NCI-H187 (cell line): ENCODE measurements at places on chromosomes 11 and 22.

DNA sequence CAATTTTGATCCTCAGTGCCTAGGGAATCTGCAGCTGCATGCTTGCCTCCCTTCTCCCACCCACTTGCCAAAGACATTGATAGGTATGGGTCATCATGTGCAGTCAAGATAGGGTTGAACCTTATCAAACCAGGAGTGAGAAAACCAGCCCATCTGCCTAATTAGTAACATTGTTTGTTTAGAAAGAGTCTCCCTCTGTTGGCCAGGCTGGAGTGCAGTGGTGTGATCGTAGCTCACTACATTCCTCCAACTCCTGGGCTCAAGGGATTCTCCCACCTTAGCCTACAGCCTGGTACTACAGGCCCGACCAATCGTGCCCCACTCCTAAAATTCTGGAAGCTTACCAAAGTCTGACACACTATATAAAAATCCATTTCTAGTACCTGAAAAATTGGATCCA is 4.6 kb downstream of the C11orf71 start:
- DNase-seq, result no peak

DNA sequence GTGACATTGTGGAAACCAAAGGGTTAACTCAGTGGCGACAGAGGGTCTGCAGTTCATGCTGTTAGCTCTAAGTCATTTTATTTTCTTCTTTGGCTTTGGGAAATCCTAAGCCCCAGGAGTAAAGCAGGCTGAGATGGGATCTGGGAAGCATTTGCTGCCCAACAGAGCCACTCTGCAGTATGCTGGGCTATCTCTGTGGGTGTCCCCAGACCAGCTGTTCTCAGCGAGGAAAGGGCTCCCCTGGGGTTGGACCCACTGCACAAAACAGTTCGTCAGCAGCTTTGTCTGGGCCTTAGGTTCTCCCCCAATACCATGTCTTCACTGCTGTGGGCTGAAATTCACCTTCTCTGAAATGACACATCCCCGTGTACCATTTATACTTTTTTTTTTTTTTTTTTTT is 34.0 kb downstream of the KREMEN1 start:
- no peak for DNase-seq

DNA sequence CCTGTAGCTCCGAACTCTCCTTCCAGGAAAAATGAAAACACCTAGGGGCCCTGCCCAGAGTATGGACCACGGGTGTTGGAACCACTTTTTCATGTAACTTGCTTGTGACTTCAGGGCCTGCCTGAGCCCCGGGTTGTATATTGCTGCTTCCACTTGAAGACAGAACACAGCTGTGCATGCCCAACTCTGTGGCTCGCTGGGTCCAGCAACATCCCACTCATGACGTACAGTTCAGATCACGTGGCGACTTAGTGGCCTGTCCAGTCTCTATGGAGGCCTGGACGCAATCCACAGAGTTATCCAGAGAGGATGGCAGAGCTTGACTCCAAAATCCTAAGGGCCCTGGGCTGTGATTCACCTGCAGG is 6.8 kb downstream of the C11orf21 start:
- no peak for DNase-seq

- DNase-seq, result no peak
These were observed 26.6 kb upstream of the MYRF start for GRCh38 chr11:61725781-61726231.

- no peak for DNase-seq
These were observed 10.0 kb downstream of the MUC5B start for GRCh38 chr11:1232883-1233321.

- DNase-seq, result no peak
These were observed 27.6 kb downstream of the DBX1 start for GRCh38 chr11:20132667-20133039.

GRCh38 chr22:29690476-29690875 is 29.3 kb upstream of the CABP7 start:
- no peak for DNase-seq

DNA sequence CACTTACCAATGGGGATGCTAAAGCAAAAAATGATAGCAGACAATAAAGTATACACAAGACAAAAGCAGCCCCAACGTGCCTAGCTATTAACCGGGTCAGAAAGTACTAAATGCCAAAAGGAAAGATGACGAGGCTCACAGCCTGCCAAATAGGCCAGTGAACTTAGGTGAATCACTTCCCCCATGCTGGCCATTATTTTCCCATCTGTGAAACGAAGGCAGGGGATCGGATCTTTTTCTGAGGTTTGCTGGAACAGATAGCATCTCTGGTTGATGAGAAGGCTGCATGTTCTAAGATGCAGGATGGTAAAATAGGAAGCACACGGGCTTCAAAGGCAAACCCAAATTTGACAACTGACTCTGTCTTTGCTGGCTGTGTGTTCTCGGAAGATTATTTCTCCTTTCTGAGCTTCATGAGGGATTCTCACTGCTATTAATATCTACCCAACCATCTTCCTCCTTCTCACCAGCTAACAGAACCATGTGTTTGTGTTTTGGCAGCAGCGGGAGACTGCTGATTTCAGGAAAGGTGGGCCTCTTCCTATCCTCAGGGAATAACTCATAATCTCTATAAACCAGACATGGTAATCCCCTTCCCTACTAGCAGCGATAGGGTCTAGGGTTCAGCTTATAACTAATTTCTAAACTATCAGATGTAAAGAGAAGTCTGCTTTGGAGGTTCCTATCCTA is 390.7 kb downstream of the LARGE1 start:
- DNase-seq, result no peak

- peak; percentile 92 for DNase-seq
These were observed 338.6 kb downstream of the SHANK2 start for GRCh38 chr11:70913715-70914231.

- no peak for DNase-seq
These were observed 63.9 kb downstream of the ELFN2 start for GRCh38 chr22:37363261-37363992.

DNA sequence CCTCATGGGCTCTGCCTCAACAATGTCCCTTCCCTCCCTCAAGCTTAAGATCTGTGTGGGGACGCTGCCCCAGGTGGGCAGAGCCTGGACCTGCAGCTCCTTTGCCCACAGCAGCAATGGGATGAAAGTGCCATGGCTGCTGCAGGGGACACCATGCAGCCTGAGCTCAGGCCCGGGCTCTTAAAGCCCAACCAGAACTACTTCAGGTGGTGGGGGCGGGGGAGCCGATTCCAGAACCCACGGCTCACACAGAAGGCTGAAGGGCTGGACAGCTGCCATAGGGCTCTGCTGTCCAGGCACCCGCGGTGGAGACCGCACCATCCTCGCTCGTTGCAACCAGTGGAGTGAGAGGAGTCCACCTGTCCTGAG is 12.5 kb downstream of the CHID1 start:
- DNase-seq, result no peak

- no peak for DNase-seq
These were observed 75.2 kb downstream of the DHCR7 start for GRCh38 chr11:71372693-71373657.

- no peak for DNase-seq
These were observed 266.5 kb upstream of the MTNR1B start for GRCh38 chr11:92702805-92703448.

GRCh38 chr11:2377511-2378443 is 667 bp downstream of the CD81 start:
- no peak for DNase-seq

- no peak for DNase-seq
These were observed 47.8 kb downstream of the BARX2 start for GRCh38 chr11:129423426-129423825.

GRCh38 chr22:37887584-37888378 is 18.3 kb upstream of the MICALL1 start:
- DNase-seq, result no peak

- no peak for DNase-seq
These were observed 2.5 kb upstream of the SEPTIN3 start for GRCh38 chr22:41966607-41967240.

DNA sequence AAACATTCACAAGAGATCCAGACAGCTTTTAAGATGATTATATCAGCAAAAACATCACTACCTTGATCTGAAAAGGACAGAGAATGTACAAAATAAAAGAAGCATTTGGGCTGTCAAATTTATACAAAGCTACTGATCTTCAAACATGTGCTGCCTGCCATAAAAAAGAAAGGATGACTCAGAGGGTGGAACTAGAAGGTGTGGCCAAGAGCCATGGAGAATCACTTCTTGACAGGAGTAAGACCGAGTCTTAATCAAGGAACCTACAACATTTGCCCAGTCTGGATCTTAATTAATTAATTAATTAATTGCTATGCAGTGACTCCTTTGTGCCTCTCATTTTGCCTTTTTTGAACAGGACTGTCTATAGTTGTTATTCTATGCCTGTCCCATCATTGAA is 33.2 kb downstream of the C11orf96 start:
- DNase-seq, result no peak

DNA sequence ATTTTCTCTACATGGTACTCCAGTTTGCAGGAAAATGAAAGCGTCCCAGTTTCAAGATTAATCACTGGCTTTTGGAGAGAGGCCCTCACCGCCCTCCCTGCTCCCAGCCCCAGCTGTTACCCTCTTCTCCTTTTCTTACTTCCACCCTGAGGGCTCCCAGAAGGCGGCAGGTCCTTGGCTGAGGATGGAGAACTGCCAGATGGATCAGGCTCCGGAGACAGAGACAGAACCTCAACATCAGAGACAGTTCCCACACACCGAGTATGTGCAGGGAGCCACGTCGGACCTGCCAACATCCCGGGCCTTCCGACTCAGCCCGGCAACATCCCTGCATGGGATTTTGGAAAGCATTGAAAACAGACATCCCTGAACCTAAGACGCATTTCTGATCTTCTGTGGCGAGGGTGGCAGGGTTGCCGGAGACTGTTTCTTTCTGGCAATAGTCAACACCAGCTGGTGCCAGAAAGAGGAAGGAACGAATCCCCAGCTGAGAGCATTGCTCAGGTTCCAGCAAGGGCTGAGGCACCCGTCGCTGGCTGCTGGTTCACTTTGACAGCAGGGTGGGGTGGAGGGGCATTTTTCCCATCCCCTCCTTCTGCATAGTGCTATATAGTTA is 467.1 kb downstream of the MIAT start:
- DNase-seq, result no peak

GRCh38 chr11:134536219-134536618 is 124.2 kb upstream of the B3GAT1 start:
- no peak for DNase-seq

DNA sequence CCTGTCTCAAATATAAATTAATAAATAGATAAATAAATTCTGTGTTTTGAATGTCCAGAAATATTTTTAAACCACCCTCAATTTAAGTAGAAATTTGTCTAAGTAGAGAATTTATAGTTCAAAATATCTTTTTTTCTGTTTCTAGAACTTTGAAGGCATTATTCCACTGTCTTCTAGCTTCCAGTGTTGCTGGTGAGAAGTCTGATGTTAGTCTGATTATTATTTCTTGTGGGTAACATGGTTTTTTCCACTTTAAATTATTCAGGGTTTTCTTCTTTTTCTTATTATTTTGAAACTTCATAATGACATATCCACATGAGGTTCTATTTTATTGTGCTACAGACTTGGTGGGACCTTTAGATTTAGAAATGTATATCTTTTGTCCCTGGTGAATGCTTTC is 46.4 kb upstream of the HEPHL1 start:
- DNase-seq, result no peak

GRCh38 chr11:101008961-101009689 is 120.5 kb downstream of the PGR start:
- DNase-seq, result no peak

- no peak for DNase-seq
These were observed 2.5 kb upstream of the DNAL4 start for GRCh38 chr22:38796262-38796957.

DNA sequence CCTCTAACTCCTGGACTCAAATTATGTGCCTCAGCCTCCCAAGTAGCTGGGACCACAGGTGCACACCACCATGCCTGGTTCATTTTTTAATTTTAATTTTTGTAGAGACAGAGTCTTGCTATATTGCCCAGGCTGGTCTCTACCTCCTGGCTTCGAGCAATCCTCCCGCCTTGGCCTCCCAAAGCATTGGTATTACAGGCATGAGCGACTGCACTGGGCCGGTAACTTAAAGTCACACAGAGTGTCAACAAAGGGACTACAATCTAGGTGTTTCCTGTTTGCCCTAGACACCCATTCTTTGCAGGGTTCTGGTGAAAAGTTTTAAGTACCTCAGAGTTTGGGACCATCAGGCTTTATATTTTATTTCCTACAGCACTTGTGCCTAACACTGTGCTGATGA is 8.4 kb downstream of the UVRAG start:
- DNase-seq, result no peak

GRCh38 chr11:92909214-92909613 is 60.2 kb upstream of the MTNR1B start:
- no peak for DNase-seq

GRCh38 chr22:32618441-32619140 is 144.0 kb downstream of the FBXO7 start:
- no peak for DNase-seq

DNA sequence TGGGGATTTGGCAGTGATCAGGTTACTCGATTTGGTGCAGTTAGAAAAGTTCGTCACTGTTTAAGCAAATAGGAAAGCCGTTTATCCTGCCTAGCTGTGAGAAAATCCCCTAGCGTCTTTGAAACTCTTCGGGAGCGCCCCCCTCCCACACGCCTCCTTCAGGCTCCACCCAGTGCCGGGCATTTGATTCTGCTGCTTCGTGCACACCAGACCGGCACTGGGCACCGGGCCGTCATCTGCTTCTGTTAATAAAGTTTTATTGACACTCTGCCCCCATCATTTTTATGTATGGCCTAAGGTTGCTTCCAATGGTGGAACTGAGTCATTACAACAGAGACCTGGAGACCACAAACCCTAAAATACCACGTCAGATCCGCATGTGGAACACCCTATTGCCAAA is 50.9 kb downstream of the IGF2 start:
- no peak for DNase-seq

GRCh38 chr11:10742460-10743208 is 8.4 kb upstream of the CTR9 start:
- DNase-seq, result no peak

DNA sequence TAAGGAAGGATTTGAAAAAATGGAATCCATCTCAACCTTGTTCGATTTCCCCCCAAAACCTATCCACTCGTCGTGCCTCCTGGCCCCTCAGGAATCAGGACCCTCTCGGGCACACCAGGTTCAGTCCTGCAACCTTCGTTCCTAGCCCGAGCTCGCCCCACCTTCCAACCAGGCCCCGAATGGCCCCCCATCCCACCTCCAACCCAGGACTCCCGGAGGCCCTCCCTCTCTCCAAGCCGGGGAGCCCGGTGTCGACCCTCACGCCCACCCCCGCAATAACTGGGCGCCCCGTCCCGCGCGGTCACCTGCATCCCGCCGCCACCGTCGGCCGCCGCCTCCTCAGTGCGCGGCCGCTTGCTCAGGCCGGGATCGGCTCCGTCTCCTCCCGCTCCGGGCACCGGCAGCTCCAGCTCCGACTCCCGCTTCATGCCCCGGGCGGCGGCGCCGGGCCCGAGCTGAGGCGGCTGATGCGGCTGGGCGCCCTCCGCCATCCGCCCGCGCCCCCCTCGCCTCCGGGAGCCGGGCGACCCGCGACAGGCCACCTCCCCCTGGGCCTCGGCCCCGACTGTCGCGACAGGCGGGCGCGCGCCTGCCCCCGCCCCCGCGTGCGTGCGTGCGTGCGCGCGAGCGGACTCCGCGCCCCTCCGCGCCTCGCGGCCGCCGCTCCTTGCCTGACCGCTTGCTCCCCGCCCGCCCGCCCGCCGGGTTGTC is 534 bp downstream of the RBFOX2 start:
- no peak for DNase-seq

GRCh38 chr11:123186286-123186685 is 8.8 kb downstream of the CLMP start:
- no peak for DNase-seq

GRCh38 chr22:50417411-50418210 is 57.2 kb downstream of the SBF1 start:
- no peak for DNase-seq

- DNase-seq, result no peak
These were observed 62.0 kb downstream of the PACS1 start for GRCh38 chr11:66131937-66132632.
